ENCODE measurements at places on chromosomes 1 and 21.
A peak's percentile ranks its signal among the peaks of the same experiment; 100 is the strongest.

- DNase-seq = no peak
Observed at GRCh38 chr1:243595527-243596210, 254.4 kb downstream of the AKT3 start.

- DNase-seq = no peak
Observed at GRCh38 chr1:54510715-54511270, 37.2 kb upstream of the ACOT11 start.

GRCh38 chr1:89786628-89787214, 34.1 kb upstream of the LRRC8D start:
- no peak for DNase-seq

DNA sequence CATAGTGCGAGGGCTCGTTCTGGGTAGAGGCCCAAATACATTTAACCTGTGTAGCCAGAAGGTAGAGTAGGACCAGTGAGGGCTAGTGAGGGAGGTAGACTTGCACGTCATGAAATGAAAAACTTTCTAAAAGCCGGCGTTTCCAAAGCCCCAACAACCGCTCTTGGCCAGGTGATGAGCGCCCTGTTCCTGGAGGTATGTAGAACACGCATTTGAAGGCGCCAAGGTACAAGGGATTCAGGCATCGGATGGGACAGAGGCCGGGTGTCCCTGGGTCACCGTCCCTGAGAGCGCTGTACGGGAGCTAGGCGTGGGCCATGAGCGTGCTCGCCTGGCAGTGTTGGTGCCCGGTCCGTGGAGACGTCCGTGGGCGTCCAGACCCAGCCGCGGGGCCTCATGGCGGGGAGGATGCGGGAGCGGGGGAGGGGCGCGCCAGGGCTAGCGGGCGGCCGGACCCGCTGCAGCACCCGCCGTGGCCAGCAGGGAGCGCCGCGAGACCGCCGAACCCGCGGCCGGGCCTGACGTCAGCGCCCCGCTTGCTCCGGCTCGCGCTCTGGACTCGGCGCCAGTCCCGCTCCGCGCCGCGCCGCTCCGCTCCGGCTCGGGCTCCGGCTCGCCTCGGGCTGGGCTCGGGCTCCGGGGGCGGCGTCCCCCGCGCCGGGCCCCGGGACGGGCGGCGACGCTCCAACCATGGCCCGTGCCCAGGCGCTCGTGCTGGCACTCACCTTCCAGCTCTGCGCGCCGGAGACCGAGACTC, at the start of gene PTPRU:
Gene PTPRU (plus strand): TSS at position 568 of the 757 bp plus-strand sequence. CDS start 123 bp downstream, at position 691.
- peak; percentile 82 for DNase-seq

- no peak for DNase-seq
Observed at GRCh38 chr1:109929170-109929569, 18.5 kb downstream of the CSF1 start.

DNA sequence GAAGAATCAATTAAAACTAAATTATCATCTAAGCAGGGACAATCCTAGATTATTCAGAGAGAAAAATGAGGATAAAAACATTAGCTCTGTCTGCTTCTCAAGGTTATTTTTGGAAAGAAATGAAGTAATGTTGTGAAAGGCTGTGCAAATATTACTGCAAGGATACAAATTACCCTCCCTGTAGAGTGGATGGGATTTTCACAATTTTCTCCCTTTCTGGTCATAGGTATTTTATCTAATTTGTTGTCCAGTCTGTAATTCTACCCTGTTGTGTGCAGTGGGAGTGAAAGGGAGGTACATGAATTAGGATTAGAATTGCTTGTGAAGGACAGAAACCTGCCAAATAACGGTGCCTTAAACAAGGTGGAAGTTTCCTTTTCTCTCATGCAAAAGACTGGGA, 54.7 kb downstream of the MAP3K7CL start:
- DNase-seq = no peak

DNA sequence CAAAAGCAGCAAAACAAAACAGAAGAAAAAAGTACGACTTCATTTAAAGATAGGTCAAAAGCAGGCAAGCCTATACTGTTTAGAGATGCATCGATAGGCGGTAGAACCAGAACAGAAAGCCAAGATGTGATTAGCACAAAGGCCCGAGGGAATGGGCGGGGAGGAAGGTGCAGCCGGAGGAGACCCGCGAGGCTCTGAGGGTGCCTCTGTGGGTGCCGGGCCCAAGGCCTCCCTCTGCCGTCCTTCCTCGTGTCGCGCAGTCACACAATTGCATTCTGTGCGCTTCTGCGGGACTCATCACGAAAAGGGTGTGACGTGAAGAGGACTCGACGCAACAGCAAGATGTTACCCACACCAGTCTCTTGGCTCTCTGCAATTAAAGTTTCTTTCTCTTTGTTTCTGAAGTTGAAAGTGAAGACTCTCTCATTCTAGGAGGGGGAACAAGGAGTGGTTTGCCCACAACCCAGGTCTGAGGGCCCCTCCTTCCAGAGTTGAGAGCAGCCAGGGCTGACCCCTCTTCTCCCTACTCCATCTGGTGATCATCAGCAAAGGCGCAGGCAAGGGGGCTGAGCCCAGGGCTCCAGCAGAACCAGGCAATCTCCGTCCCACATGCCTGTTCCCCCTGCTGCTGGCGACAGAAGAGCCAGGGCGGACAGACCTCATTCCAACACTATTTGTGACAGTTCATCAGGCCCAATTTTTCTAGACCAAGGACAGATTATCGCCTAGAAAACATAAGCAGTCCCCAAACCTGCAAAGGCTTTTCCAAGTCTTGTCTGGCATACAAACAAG, 41.0 kb downstream of the NPHP4 start:
- peak; percentile 17 for DNase-seq

Measured in coronary artery (tissue), 2 donors.